ENCODE measurements at places on chromosomes 7 and 10.

DNA sequence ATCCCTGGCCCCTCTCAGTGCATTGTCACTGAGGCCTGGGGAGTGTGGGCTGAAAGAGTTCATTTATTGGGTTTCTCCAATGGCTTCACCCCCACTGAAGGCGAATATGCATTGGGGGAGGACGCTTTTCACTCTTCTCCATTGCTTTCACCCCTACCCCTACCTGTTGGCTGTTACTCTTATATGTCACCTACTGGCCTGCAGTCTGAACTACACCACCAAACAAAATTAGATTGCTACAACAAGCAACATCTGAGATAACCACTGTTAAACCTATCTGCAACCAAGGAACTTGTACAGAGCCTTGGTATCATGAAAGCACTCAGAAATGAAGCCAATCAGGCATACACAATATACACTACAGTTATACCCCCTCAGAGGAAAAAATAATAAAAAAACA, 203.7 kb downstream of the REEP3 start:
- no peak for DNase-seq

DNA sequence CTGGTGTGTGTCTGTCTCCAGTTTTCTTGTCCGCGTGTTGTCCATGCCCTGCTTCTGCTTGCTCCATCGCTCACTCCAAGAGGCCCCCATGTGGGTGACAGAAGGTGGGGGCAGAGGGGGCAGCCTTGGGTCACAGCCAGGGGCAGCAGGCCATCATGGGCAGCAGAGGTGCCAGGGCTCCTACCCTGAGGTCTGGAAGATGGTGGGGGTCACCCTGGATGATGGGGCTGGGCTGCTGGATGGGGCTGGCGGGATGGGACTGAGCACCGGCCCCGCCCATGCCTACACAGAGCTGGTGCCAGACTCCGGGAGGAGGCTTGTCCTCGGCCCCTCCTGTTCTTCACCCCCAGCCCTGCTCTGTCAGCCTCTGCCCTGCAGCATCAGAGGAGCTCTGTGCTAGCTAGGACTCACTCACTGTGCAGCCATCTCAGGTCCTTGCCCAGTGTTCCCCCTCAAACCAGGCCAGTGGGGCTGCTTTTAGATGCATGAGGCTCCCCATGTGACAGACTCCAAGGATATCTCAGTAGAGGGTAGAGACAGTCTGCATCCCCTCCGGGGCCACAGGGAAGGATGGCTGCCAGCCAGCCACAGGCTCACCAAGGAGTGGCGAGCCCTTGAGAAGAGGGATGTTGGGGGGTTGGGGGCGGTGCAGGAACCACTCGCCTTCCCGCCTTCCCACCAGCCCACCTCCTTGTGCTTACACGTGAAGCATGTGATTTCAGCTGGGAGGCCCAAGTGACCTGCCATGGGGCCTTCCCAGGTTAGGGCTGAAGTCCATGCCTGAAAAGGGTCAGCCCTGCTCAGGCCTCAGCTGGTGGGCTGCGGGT, 35.5 kb upstream of the PPIF start:
- no peak for DNase-seq

GRCh38 chr7:31814187-31814586, 127.2 kb downstream of the PPP1R17 start:
- DNase-seq, result peak; percentile 64

DNA sequence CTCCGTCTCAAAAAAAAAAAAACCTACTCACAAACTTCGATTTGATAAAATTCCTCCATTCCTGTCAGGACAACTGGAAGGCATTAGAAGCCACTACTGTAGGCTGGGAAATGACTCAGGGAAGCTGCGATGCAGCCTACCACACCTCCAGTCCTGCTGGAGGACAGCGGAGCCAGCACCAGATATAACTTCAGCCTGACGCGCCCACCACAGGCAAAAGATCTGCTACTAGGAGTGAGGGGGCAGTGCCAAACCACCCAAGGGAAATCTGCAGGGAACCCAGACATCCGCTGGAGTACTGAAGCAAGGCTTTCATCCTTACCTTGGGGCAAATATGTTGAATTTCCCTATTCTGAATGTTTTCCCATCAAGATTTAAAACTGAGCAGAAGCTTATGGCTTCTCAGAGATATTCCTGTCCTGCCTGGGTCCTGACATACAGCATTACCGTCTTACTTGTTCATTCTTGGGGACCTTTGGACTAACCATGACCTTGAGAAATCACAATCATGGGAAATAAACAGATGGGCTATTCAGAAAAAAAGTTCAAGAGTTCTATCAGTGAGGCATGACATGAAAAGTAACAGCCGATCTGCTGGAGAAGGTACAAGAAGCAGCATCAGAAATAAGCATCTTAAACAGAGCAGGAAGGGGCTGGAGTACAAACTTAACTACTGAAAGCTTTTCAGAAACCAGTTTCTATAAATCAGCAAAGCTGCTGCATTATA, 20.4 kb downstream of the BCCIP start:
- DNase-seq, result no peak

GRCh38 chr7:146722986-146723385, 606.4 kb downstream of the CNTNAP2 start:
- DNase-seq, result no peak

DNA sequence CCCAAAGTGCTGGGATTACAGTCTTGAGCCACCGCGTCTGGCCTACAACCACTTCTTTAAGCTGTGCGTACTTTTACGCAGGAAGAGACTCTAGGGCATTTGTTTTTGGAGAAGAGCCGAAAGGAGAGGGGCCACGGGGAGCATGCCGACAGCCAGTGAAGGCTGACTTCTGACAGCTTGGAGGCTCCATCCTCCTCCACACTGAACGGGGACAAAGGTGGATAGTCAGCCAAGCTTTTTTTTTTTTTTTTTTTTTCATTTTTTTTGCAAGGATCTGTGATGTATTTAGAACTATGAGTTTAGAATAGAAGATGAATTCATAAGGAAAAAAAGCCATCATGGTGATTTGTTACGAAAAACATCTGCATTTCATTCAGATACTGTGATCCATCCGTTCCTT, 221.7 kb downstream of the ARHGAP21 start:
- DNase-seq, result no peak

DNA sequence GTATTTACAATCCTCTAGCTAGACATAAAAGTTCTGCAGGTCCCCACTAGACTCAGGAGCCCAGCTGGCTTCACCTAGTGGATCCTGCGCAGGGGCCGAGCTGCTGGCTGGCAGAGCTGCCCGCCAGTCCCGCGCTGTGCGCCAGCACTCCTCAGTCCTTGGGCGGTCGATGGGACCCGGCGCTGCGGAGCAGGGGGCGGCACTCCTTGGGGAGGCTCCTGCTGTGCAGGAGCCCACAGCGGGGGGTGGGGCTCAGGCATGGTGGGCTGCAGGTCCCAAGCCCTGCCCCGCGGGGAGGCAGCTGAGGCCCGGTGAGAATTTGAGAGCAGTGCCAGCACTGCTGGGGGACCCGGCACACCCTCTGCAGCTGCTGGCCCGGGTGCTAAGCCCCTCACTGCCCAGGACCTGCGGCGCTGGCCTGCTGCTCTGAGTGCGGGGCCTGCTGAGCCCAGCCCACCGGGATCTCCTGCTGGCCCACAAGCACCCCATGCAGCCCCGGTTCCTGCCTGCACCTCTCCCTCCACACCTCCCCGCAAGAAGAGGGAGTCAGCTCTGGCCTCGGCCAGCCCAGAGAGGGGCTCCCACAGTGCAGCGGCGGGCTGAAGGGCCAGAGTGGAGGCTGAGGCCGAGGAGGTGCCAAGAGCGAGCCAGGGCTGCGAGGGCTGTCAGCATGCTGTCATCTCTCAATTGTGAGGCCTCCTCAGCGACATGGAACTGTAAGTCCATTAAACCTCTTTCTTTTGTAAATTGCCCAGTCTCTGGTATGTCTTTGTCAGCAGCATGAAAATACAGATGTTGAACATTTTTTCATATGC, 63.1 kb downstream of the TFAM start:
- DNase-seq, result no peak

- no peak for DNase-seq
Observed at GRCh38 chr10:62899311-62899710, 83.1 kb upstream of the EGR2 start.

DNA sequence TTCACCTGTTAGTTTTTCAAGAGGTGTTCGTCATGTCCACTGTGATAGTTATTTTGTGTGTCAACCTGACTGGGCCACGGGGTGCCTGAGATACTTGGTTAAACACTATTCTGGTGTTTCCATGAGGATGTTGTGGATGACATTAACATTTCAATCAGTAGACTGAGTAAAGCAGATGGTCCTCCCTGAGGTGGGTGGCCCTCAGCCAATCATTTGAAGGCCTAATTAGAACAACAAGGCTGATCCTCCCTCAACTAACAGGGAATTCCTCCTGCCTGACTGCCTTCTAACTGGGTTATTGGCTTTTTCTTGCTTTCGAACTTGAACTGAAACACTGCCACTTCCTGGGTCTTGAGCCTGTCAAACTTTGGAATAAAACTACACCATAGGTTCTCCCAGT, 75.8 kb downstream of the ENO4 start:
- no peak for DNase-seq

DNA sequence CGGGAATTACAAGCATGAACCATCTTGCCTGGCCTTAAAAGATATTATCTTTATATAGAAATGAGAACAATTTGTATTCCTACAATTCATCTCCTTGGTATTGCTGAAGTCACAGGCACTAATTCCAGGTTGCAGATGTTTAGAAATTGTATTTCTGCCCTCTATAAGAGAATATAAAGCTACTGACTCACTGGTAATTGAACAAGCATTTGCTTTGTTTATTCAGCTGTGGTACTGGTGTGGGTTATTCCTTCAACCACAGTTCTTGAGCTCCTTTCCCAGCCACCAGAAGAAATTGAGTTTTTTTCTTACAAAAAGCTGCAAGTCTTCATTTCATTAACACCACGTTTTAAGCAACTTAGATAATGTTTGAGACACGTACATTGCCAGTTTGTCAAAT, 29.0 kb upstream of the MPP7 start:
- DNase-seq, result no peak

DNA sequence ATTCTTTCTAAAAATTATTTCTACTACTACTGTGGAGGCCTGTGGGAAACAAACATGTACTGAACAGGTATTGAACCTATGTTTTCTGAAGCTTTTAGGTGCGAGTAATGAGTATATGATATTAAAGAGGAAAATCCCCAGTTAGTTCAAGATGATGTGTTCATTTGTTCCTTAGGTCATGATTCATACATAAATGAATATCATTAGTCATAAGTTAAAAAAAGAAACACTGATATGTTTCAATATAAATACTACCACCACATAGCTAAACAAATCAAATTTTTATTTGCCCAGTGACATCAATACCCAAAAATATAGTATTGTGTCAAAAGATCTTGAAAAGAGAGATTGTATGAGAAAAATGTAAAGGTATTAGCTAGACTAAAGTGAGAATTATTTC, 210.7 kb upstream of the GNAI1 start:
- DNase-seq, result no peak

- DNase-seq, result no peak
Observed at GRCh38 chr10:34649385-34649784, 165.7 kb downstream of the PARD3 start.

- peak; percentile 83 for DNase-seq
Observed at GRCh38 chr7:65307651-65308299, 65.9 kb upstream of the ZNF92 start.

Measured in SK-MEL-5 (cell line).